ENCODE measurements at places on chromosomes 6 and 20.

GRCh38 chr20:54545676-54546358, 70.4 kb downstream of the DOK5 start:
- DNase-seq, result no peak

DNA sequence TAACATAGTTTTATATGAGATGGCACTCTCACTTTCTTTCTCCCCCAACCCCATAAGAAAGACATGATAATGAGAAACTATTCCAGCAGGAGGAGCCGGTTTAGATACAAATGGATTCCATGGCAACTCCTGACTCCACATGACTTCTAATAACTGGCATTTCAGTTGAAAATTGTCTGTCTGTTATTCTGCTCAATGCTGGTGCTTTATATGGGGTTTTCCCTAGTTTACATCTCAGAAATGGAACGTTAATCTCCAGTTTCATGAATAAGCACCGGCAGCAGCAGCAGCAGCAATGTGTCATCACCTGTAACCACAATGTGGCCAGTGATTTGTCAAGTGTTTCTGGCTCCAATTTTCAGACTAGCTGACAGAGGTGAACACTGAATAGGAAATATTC, 8.0 kb upstream of the SIM1 start:
- no peak for DNase-seq

DNA sequence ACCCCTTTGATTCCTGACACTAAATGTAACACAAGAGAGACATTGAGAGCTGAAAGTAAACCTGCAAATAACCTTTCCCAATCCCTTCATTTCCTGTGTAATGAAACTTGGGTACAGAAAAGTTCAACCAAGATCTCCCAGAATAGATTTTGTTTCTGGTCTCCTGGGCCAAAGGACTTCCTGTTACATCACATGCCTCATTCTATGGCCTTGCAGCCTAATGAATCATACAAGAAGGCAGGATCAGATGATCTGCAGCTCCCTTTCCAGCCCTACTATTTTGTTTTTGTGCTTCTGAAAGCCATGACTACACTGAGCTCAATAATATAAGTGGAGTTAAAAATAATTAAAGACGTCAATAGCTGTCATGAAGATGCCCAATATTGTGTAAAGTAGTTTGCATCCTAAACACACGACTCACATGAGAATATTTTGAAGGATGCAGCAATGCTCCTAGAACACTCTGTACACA, 73.4 kb upstream of the NOX3 start:
- no peak for DNase-seq

GRCh38 chr20:49843139-49843538, 30.5 kb downstream of the SLC9A8 start:
- no peak for DNase-seq

DNA sequence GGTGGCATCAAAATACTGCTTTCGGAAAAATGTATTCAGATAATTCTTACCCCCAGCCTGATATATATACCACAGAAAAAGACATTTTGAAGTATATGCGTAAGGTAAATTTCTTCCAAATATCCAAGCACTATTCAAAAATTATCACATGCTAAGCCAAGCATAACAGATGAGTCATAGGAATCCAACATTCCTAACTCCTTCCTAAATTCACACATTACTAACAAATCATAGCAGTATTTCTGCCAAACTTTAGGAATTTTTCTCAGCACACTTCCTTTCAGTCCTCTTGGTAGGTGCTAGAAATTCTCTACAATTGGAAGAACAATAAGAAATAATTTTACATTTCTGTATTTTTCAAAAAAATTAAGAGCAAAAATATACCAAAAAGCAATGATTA, 417.5 kb downstream of the EYS start:
- no peak for DNase-seq

DNA sequence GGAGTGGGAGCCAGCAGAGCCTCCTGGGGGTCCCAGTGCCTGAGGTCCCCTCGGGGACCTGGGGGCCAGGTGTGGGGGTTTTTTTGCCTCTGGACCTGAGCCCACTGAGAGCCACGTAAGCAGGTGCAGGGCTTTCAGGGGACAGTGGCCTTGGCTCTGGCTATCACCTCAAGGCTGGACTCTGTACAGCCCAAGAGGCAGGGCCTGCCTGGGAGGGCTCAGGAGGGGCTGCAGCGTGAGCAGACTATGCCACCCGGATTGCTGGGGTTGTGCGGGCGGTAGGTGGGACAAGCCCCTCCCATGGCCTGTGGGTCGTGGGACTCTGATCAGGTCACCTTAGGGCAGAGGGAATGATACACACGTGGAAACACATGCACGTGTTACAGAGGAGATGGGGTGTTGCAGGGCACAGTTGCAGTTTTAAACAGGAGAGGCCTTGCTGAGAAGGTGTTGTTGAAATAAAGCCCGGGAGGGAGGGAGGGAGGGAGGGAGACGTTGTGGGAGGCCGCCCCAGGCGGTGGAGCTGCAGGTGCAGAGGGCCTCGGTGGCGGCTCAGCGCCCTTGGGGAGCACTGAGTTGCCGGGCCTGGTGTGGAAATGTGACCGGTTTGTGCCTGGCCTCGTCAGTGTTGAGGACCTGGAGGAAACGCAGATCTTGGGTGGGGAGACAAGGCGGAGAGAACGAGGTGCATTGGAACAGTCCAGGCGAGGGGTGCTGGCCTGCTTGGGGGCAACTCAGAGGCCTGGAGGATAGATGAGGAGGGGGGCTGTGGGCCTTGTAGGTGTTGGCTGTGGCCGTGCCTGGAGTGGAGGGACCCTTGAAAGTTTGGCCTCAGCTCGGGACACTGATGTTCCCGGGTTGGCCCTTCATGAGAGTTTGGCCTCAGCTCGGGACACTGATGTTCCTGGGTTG, 2.3 kb downstream of the TCEA2 start:
- DNase-seq, result no peak

DNA sequence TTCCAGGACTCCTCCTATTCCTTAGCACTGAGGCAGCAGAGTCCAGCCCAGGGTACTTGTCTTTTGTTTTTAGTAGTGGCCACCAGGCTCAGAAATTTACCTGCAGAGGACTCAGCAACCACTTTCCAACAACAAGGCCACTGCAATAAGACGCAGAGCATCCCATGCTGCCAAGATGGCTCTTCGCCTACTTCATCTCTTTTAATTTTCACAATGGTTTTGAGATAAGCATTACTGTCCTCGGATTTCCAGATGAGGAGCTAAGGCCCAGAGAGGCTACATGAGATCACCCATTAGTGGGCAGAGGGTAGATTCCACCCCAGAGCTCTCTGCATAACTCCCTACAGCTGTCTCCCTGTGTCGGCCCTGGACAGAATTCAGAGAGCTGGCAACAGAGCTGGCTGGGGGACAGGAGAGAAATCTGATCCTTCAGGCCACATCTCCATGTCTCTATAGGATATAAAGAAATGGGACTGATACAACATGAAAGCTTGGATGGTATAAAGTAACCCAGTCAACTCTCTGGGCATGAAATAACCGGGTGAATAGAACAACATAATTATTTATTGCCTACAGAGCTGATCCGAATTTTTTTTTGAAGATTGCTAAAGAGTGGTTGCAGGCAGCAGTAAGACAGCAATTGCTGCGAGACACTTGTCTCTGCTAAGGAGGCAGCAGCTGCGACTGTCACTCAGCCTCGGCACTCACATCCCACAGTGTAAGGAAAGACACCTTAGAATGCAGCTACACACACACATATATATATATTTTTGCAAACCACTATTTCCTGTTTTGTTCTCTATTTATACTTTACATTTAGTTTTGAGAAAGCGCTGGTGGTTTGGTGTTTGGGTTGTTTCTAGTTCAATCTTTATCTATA, 37.2 kb downstream of the SCML4 start:
- DNase-seq, result no peak

- DNase-seq, result no peak
Observed at GRCh38 chr6:20479526-20479925, 54.7 kb upstream of the CDKAL1 start.

Data from NCI-H187 treated with DMSO at 0.1 percent for 48 hours (cell line).